ENCODE measurements at places on chromosomes 6 and 20.

DNA sequence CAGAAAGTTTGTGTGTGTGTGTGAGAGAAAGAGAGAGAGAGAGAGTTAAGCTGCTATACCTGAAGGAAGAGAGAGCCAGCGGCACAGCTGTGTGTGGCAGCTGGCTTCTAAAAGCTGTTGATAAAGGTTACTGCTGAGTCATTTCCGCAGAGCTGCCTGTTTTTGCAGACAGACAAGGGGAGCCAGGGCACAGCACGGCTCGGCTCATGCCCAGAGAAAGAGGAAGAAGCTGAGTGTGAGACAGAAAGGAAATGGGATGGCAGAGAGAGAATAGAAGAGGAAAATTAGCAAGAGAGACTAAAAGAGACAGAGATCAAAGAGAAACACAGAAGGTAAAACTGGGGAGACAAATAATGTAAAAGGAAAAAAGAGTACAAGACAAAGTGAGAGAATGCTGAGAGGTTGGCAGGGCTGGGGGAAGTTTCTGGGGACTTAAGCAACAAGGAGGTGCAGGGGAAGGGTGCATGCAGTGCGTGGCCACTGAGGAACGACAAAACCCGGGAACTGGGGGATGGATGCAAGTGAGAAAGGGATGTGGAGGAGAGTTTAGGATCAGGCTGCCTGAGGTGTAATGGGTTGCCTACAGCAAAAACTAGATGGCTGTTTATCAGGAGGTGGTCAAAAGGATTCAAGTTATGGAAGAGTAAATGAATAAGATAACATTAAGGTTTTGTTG is 22.7 kb downstream of the HLA-A start:
- DNase-seq = peak; percentile 74

GRCh38 chr20:49338061-49338460 is 60.2 kb upstream of the ZNFX1 start:
- DNase-seq = no peak

- DNase-seq = no peak
These were observed 16.3 kb upstream of the REV3L start for GRCh38 chr6:111499269-111499793.

GRCh38 chr20:56843386-56843785 is 214.3 kb downstream of the TFAP2C start:
- DNase-seq = no peak

GRCh38 chr20:50194422-50194830 is 3.8 kb downstream of the CEBPB start:
- no peak for DNase-seq

GRCh38 chr20:46085179-46085851 is 4.4 kb downstream of the NCOA5 start:
- DNase-seq = no peak

- DNase-seq = peak; percentile 60
These were observed at the start of gene TBX18 for GRCh38 chr6:84764332-84765049. TSS of gene TBX18 (minus strand) at chr6:84764598. CDS start at chr6:84764181, 417 bp downstream.

DNA sequence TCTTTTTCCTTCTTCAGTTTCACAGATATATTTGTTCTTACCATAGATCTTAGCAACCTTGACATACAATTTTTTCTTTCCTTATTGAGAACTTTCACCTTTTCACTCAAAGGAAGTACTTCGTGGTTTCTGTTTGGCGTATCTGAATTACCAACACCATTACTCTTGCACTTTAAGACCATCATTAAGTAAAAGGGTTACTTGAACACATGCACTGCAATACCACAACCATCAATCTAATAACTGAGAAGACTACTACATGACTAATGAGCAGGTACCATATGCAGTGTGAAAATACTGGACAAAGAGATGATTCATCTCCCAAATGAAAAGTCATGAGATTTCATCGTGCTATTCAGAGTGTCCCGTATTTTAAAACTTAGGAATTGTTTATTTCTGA is 21.7 kb upstream of the SENP6 start:
- DNase-seq = no peak
